ENCODE measurements at places on chromosomes 2 and 18.

GRCh38 chr2:239687441-239687840 lies 286.6 kb upstream of the HDAC4 start:
- no peak for DNase-seq

DNA sequence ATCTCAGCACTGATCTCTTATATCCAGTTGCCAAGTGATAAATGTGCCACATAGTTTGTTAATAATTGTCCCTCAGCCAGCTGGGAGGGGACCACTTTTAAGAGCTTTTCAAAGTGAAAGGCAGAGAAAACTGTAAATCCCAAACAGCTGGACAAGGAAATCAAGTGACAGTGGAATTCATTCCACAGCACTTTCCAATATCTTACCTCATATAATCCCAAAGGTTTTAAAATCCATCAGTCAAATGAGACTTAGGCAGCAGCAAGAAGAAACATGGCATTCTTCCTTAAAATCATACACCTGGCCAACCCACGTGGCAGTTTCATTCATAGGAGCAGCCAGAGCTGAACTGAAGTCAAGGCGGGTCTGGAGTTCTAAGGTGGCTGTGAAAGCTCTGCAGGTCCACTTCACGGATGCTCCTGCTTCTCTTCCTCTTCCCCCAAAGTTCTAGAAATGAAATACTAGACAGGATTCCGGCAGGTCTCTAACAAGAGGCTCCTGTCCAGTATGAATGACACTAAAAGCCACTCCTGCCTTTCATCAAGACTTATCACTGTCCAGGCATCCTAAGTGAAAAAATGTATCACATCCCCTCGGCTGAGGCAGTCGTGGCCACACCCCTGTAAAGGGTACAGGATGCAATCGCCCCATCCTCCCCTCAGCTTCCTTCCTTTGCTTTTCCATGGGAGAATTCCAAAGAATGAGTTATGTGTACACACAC lies 190.4 kb upstream of the STK17B start:
- no peak for DNase-seq

DNA sequence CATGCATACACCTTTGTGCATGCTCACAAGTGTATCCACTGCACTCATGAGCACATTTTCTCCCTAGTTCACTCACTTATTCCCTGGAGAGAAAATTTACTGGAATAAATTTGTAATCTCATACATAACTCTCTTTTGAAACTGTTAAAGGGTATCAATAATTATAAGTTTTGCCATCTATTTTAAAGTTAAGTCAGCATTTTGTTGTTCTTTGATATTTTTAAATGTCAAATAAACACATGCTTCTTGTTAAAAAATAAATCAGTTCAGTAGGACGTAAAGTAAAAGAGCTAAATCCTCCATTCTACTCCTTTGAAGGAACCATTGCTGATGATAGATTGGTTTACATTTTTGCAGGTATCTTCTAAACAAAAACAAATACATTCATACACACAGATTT lies 522.1 kb downstream of the NR4A2 start:
- DNase-seq, result no peak

- no peak for DNase-seq
Observed at GRCh38 chr2:136486115-136486514, 279.2 kb upstream of the THSD7B start.

- peak; percentile 51 for DNase-seq
Observed at GRCh38 chr2:1010415-1010930, 59.8 kb downstream of the SNTG2 start.

DNA sequence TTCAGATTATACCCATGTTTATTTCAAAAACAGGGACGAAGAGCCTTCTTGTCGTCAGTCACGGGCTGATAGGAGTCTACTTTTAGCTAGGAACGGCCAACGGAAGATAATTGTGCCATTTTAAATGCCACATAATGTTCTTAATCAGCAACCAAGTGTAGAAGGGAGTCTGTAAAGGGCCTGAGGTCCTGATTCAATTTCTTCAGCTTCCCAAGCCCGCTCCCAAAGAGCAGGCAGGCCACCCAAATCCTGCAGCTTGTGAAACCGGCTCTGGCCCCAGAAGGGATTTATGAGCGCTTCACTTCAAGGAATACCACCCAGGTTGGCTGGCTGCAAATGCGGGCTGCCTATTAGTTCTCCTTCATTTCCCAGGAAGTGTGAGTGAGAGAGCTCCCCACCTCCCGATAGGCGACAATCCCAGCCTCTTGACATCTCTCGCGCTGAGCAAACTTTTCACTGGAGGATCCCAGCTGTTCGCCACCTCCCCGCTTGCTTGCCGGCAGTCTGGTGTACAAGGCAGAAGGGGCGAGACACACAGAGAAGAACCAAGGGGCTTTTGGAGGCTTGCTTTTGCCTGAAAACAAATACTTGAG lies 272.9 kb downstream of the CDH20 start:
- no peak for DNase-seq

DNA sequence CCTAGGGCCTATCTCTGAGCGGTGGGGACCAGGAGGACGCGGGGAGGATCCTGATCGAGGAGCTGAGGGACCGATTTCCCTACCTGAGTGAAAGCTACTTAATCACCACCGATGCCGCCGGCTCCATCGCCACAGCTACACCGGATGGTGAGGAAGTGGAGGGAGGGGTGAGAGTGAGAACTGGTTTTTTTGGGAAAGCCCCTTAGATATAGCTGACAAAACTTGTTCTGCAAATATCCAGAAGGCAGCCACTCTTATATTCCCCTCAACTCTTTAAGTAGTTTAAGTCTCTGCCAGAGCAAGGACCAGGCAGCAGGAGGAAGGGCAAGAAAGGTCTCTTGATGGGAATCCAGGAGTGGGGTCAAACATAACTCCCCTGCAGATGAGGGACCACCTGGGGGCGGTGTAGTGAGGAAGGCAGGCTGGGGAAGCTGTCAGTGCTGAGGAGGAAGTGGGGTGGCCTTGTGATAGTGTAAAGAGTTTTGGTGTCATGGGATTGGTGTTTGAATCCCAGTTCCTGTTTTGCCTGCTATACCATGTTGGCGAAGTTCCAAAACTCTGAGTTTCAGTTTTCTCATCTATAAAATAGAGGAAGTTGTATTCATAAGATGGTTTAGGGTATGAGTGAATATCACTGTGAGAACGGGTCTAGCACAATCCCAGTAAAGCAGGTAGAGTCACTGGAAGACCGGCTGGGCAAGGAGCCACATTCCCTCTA lies 3.4 kb downstream of the NAGK start:
- DNase-seq, result no peak
